Occipital lobe (tissue), 3 donors: ENCODE measurements at places on chromosomes 1 and 21. TPM values are rescaled to one million over a fixed set of nuclear protein-coding genes. Genes with fewer than 3 reads are reported as not detected.

DNA sequence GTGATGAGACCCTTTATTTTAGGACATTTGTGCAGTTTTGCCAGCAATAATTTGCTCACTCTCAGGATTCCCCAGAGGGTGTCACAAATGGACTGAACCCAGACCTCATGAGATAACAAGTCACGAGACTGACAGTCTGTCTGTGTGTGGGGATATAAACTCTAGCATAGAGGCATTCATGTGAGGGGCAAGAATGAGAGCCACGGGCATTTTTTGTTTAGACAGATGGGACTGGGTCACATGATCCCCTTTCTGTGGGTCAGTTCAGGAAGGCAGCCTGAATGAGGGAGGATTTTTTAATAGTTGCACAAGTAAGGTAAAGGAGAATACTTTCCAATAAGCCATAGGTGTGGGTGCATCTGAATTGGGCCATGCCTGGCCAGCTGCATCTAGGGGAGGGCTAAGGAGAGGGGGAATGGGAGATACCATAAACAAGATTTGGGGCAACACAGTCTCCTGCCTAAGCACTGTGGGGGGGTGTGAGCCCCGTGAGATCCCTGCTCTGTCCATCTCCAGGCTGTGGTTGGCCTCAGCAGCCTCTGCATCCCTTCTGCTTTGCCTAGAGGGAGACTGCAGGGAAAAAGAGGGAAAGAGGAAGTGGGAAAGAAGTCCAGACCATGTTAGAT is 66.6 kb downstream of the NAV1 start:
- DNase-seq, result no peak

GRCh38 chr1:168960595-168960994 is 145.9 kb upstream of the ATP1B1 start:
- peak; percentile 14 for DNase-seq

- DNase-seq, result no peak
Measured at GRCh38 chr1:20430355-20431175, 55.4 kb downstream of the CAMK2N1 start.

DNA sequence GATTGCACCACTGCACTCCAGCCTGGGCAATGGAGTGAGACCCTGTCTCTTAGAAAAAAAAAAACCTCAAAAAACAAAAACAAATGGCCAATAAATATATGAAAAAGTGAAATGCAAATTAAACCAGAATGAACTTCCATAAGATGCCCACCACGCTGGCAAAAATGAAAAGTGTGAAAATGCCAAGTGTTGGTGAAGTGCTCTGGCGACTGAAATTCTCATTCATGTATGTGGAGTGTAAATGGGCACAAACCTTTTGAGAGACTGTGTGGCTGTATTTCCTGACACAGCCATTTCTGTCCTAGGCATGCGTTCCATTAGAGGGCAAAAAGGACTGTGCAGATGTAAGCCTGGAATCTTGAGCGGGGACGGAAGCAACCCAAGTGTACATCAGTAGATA is 18.3 kb downstream of the YBEY start:
- no peak for DNase-seq

GRCh38 chr21:39805983-39806382 is 61.0 kb downstream of the IGSF5 start:
- no peak for DNase-seq

- no peak for DNase-seq
Measured at GRCh38 chr1:201490708-201491131, 16.2 kb downstream of the CSRP1 start.

GRCh38 chr1:156128654-156129597 is 14.4 kb downstream of the LMNA start:
- no peak for DNase-seq

GRCh38 chr1:178533121-178533946 is 20.4 kb downstream of the TEX35 start:
- no peak for DNase-seq

DNA sequence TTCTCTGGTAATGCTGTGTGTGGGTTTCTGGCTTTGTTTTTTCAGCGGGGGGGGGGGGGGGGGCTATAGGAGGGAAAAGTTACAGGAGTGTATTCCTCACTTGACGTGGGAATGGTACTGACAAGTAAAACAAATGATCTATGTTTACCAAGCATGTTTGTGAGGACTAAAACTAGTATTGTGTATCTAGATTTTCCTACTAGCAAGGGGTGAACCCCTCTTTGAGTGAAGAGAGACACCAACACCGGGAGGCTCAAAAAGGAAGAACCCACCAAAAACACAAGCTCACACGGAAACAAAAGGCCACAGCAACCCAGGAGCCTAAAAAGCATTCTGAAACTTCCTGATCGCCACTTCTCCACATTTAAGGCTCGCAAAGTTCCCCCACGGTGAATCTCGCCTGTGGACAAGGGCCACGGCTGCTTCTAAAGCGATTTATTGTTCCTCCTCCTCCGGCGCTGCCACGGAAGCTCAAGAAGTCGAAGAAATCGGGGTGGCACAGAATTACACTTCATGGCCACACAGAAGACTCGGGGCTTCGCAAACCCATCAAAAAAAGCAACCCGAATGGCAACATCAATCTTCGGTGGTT is 703 bp downstream of the PUM1 start:
- DNase-seq, result peak; percentile 64

GRCh38 chr1:15848143-15848928 is 829 bp downstream of the SPEN start:
- DNase-seq, result peak; percentile 8

Gene SPRR3
- 1.6 TPM for total RNA-seq

Gene MFAP2
- 5.6 TPM for total RNA-seq

Gene TMPRSS2
- total RNA-seq, result not detected

Gene LCE3D
- not detected for total RNA-seq

Gene PTGS2
- 1.7 TPM for total RNA-seq

Gene PDC
- total RNA-seq, result not detected

Gene LAX1
- not detected for total RNA-seq
